Ecto neural progenitor cell (in vitro differentiated cells): ENCODE measurements at places on chromosomes 5 and 9.

- no peak for DNase-seq
Observed at GRCh38 chr5:6206501-6206900, 171.8 kb downstream of the MED10 start.

DNA sequence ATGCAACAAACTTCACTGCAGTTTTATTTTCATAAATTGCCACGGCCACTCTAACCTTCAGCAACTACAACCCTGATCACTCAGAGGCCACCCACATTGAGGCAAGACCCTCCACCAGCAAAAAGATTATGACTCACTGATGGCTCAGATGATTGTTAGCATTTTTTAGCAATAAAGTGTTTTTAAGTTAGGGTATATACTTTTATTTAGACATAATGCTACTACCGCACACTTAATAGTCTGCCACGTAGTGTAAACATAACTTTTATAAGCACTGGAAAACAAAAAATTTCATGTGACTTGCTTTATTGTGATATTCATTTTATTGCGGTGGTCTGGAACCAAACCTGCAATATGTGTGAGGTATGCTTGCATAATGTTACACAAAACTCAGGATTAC, 257.9 kb downstream of the ZSWIM6 start:
- no peak for DNase-seq

GRCh38 chr5:117082977-117083376, 508.4 kb upstream of the SEMA6A start:
- DNase-seq = no peak

DNA sequence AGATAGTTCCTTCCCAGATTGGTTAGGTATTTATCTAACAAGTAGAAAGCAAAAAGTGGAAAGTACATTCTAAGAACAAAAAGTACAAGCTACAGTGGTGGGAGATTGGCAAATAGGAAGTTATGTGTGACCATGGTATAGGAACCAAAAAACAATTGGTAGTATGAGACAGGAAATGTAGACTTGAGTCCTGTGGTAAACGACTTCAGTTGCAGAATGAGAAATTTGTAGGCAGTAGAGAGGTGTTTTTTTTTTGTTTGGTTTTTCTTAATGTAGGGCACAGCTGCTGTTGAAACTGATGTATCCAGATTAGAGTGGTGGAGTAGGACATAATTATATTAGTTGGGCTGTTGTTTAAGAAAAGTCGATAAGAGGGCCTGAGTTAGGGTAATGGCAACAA, 72.0 kb downstream of the CCNH start:
- no peak for DNase-seq

DNA sequence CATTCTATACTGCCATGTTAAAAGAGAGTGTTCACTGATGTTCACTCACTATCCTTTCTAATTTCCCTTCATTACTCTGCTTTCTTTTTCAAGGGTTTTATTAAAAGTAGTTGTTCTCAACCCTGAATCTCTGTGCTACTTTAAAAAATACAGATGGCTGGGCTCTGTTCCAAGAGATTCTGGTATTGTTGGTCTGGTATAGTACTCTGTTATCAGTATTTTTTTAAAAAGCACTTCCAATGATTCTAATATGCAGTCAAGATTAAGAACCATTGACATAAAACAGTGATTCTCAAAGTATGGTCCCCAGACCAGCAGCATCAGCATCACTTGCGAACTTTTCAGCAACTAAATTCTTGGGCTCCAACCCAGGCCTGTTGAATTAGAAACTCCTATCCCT, 77.0 kb upstream of the STARD4 start:
- no peak for DNase-seq

DNA sequence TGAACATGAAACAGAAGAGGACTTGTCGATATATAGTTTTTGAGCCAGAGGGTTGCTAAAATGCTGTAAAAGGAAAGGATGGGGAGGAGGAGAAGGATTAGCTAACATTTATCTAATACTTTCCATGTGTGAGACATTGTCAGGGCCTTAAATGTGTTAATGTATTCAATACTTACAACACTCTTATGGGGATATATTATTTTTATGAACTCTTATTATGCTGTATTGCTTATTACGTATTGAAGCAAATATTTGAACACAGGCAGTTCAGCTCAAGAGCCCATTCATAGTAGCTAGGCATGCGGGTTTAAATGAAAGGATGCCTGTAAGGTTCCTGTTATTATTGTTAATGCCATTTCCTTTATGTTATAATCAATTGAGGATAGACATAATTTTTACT, 391.5 kb downstream of the CCDC171 start:
- no peak for DNase-seq

DNA sequence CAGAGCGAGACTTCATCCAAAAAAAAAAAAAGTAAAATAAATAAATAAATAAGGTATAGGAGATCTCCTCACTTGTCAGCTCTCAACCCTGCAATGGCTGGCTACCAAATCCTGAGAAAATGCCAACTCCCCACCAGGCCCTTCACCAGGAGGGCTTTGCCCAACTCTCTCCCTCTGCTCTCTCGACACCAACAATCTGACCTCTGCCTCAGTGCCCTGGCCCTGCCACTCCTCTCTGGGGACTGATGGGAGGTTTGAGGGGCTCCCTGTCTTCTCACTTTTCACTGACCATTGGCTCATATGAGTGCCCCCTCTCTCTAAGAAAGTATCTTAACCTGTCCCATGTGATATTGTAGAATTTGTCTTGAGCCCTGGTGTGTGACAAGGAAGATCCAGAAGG, 52.6 kb upstream of the SH3PXD2B start:
- DNase-seq = no peak

- no peak for DNase-seq
Observed at GRCh38 chr5:178211095-178212048, 7.0 kb downstream of the HNRNPAB start.

DNA sequence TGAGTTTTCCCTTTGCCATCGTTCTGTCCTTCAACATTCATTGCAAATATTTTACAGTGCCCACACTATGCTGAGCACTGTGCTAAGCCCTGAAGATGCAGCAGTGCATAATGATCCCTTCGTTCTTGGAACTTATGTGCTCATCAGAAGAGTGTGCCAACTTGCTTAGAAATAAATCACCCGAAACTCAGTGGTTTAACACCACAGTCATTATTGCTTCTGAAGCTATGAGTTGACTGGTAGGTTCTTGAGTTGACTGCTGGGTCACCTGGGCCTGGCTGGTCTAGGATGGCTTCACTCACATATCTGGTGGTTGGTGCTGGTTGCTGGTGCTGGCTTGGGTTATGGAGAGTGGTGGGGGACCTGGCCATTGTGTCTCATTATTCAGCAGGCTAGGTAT, 20.9 kb downstream of the PCSK5 start:
- DNase-seq = no peak

GRCh38 chr9:2395814-2396612, 225.6 kb upstream of the VLDLR start:
- no peak for DNase-seq

DNA sequence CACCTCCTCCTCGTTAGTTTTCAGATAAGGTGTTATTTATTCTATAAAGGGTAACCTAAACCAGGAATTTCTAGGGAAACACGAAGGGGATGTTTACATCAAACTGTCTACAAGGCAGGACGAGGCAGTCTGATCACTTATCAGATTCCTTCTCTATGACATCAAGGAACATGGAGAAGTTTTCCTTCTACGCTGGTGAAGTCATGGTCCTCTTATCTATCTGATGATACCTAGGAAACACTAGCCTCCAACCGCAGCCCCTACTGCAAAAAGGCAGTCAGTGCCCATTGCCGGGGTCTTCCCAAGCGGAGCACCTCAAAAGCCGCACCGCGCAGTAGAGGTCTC, 1.5 kb downstream of the MPDZ start:
- DNase-seq = no peak

- DNase-seq = no peak
Observed at GRCh38 chr9:24416136-24416535, 129.6 kb downstream of the IZUMO3 start.

GRCh38 chr5:110386782-110387181, 339.7 kb downstream of the TMEM232 start:
- no peak for DNase-seq

DNA sequence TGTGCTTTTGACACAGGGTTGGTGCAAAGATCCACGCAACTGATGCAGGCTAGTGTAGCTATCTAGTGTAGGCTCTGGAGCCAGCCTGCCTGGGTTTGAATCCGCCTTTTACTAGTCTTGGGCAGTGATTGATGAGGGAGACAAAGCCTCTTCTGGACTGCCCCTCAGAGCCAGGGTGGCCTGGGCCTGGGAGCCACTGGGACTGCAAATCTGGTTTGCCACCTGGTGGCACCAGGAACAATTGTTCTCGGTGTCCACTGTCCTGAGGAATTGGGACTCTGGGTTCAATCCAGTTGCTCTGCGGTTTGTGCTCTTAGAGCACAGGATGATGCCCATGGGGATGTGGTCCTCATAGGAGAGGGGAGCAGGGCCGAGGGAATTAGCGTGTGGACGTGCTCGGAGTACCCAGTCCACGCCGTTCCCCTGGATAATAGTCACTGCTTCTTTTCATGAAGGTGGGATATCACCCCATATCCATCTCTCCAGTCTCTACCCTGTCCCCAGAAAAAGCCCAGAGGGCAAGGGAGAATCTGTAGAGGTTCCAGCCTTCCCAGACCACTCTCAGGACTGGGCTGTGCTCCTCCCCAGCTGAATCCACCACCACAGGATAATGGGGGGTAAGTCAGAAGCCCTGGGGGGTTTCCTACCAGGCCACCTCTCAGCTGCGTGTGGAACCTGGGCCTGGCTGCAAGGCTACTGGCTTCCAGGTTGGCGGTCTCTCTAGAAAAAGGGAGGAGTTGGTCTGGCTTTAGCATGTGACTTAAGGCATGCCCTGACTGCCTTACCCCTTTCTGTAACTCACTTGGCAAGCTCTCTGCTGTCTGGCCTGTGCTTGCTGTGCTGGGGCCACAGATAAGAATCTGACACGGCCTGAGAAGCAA, 1.9 kb downstream of the B4GALT7 start:
- DNase-seq = no peak

- peak; percentile 72 for DNase-seq
Observed at GRCh38 chr5:139795074-139796001, at the start of gene PSD2. PSD2 (plus strand) TSS chr5:139795808; CDS start chr5:139809441, 13,633 bp downstream.

DNA sequence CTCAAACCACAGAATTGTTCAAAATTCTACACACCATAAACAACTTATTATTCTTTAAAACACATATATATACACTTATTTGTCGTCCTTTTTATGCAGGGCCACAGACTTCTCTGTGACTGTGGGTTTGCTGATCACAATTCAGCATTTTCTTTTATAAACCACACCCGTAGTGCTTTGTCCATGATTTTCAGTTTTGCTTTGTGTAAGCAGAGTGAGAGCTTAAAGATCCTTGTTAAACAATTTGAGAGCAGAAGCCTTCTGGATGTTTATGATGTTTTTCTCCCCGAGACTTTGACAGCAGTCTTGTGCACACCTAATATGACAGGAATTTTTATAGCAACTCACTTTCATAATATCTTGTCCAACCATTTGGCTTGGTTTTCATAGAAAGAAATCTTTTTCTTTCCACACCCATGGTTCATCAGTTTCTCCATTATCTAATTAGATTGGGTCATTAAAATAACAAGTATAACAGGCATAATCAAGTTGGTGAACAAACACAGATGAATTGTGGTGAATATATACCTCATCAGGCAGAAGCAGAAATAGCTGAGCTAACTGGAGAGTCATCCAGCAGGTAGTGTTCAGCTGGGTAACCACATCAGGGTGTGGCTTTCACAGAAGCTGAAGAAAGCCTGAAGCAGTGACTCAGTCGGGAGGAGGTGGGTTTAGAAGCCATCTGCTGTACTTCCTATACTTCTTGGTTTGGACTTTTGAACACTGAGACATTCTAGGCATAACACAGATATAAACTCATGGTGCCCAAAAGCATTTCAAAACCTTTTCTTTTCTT, 232.8 kb downstream of the DOCK8 start:
- no peak for DNase-seq

- peak; percentile 98 for DNase-seq
Observed at GRCh38 chr5:142769793-142770649, at the start of gene ARHGAP26. ARHGAP26 (plus strand) TSS chr5:142770377; CDS start chr5:142770762, 385 bp downstream.
